ENCODE measurements at places on chromosomes 13 and 19. TPM values are rescaled to one million over a fixed set of nuclear protein-coding genes. Genes with fewer than 3 reads are reported as not detected.
A peak's percentile ranks its signal among the peaks of the same experiment; 100 is the strongest.

RYR1 gene
- total RNA-seq = 0.03 TPM

DNA sequence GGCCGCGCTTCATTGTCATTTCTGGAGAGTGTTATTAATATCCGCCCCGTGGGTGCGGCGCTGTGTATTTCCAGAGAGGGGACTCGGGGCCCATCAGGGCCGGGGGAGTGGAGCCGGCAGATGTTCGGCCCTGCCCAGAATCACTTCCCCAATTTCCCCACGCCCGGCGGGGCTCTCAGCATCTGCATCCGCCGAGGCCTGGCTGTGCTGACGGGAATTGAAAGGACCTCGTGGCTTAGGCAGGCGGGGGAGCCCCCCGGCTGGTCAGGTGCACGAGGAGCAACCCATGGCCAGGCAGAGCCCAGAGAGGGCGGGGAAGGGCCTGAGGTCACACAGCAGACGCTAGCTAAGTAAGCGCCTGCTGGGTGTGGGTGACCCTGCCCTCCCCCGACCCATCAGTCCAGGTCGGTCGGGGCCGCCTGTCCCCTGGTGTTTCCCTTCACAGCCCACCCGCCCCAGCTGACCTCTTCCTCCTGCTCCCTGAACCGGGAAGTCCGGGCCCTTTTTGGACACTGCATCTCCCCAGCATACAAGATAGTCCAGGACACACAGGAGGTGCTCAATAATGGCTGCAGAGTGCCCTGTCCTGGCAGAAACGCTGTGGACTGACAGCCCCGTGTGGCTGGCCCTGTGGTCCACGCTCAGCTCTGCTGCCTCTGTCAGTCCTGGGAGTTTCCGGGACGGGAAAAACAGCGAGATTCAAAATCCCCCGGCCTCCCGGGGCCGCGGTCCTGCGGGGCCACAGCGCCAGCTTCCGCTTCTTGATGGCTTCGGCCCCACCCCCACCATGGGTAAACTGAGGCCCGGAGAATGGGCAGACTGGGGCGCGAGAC, 22.1 kb downstream of the ARID3A start:
- DNase-seq = no peak

PDX1 gene
- total RNA-seq = not detected

- no peak for DNase-seq
These were observed 32.4 kb downstream of the HPN start for GRCh38 chr19:35073941-35074340.

- no peak for DNase-seq
These were observed 93.4 kb upstream of the EDNRB start for GRCh38 chr13:78012046-78012445.

- DNase-seq = no peak
These were observed 53.3 kb downstream of the SOX21 start for GRCh38 chr13:94658926-94659597.

GRCh38 chr19:13275016-13275722, 125.0 kb downstream of the IER2 start:
- peak; percentile 45 for DNase-seq

DNA sequence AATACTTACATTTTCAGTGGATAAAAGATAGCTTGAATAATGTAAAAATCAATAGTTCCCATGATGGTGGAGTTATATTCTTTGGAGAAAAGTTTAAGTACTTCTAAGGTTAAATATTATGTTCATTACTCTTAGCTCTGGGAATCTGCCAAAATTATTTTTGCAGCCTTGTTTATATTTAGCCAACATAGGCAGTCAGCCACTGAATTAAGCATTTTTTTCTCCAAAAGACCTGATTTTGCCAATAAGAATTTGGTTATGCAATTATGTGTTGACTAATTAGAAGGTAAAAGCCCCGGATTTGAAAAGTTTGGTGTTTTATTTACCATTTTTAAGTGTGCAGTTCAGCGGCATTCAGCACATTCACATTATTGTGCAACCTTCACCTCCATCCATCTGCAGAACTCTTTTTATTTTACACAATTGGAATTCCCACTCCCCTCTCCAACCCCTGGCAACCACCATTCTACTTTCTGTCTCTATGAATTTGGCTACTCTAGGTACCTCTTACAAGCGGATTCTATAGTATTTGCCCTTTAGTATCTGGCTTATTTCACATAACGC, 90.1 kb upstream of the C1QTNF9B start:
- no peak for DNase-seq

ZNF701 gene
- total RNA-seq = 11.7 TPM

CYP4F12 gene
- 0.29 TPM for total RNA-seq

CGB5 gene
- total RNA-seq = 35.7 TPM

LRP3 gene
- total RNA-seq = 8.4 TPM

DNA sequence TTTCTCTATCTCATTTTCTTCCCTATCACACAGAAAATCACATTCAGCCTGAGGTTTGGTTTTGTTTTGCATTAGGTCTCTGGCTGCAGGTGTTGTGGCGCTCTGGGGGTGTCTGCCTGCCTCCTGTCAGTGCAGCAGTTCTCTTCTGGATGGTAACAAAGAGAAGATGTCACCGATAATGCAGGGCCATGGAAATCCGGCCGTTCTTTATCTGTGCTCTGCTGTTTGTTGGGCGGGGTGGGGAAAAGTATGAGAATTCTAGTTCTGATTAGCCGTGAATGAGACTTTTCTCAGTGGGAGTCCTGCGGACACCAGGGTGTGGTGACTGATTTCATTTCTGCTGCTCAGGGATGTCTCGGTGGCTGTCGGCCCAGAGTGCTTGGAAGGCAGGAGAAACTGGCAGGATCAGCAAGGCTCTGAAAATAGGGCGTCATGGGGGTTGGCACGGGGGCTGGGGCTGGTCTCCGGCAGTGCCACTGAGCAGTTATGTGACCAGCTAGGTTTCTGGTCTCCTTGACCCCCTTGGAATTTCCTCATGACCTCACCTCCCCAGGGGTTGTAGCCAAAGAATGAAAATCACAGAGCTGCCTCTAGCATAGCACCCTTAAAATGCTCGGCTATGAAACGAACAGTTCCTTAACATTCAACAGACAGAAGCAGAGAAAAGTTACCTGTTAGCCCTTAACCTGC, 5.0 kb downstream of the RNF113B start:
- DNase-seq = peak; percentile 41

GRCh38 chr13:106500445-106500844, 35.0 kb downstream of the EFNB2 start:
- no peak for DNase-seq

DNA sequence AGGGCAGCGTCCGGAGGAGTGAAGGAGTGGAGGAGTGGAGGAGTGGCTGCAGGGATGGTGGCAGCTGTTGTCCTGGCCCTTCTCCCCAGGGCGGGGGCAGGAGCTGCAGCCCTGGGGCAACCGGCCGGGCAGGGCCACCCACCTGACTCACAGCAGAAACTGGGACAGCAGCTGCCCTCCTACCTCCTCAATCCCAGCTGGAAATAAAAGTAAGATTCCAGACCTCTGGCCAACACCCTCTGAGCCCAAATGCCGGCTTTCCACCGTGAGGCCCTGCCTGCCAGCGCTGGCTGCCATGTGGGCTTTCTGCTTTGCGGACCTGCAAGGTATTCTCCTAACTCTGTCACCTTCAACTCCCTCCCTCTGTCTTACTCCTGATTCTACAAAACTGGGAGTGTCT, 3.3 kb upstream of the CLPP start:
- no peak for DNase-seq

KLK13 gene
- total RNA-seq = not detected

HSPB6 gene
- total RNA-seq = 0.06 TPM

DNA sequence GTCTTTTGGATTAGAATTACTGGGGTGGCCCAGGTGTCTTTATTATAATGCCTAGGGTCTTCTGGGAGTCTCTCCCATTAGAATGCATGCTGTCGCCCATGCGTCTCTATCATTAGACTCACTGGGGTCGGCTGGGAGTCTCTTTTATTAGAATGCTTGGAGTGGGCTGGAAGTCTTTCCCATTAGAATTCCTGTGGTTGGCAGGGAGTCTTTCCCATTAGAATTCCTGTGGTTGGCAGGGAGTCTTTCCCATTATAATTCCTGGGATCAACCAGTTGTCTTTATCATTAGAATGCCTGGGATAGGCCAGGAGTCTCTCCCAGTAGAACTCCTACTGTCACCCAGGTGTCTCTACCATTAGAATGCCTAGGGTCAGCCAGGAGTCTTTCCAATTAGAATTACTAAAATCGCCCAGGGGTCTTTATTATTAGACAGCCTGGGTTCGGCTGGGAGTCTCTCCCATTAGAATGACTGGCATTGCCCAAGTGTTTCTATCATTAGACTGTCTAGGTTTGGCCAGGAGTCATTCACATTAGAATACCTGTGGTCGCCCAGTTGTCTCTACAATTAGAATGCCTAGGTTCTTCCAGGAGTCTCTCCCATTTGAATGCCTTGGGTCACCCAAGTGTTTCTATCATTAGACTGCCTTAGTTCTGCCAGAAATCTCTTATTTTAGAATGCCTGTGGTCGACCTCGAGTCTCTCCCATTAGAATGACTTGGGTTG, 1558.5 kb downstream of the UQCRFS1 start:
- DNase-seq = no peak

DNA sequence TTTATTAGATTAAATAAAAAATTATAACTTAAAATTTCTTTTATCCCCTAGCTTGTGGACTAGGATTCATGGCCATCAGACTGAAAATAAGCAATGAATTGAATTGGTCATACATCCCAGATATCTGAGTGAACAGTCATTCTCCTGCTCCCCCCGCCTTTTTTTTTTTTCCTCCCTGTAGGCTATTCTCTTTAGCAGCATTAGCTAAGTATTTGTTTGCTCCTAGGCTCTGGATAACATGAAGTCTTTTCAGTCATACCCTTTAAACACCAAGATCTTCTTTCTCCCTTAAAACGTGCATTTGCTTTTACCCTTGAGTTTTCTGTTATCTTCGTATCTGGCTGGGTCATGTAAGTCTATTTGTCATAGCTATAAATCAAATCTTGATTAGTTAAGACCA, 866.7 kb upstream of the SPRY2 start:
- DNase-seq = no peak

GRCh38 chr19:35844482-35845214, 7.7 kb downstream of the NPHS1 start:
- DNase-seq = no peak

DNA sequence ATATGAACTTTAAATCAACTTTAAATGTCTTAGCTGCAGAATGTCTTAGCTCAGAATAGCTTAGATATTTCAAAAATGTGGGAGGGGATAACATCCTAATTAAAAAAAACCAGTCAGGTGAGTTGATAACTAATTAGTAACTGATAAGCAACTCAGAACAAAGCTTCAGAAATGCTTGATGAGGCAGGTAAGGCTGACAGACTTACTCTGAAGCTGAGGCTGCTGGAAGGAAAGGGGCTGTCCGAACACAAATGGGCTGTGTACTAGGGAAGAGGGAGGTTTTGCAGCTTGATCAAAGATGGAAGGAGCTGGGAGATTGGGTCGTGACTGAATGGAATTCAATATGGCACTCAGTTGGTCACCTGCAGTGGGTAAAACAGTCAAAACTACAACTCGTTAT, 91.2 kb upstream of the FBXL3 start:
- no peak for DNase-seq

- peak; percentile 98 for DNase-seq
These were observed at the start of gene USPL1 for GRCh38 chr13:30617315-30618185. Gene USPL1, plus strand, starts transcription at chr13:30617920. Its CDS starts 3,221 bp downstream, at chr13:30621141.

- no peak for DNase-seq
These were observed 782 bp upstream of the CA11 start for GRCh38 chr19:48646722-48647216.

DNA sequence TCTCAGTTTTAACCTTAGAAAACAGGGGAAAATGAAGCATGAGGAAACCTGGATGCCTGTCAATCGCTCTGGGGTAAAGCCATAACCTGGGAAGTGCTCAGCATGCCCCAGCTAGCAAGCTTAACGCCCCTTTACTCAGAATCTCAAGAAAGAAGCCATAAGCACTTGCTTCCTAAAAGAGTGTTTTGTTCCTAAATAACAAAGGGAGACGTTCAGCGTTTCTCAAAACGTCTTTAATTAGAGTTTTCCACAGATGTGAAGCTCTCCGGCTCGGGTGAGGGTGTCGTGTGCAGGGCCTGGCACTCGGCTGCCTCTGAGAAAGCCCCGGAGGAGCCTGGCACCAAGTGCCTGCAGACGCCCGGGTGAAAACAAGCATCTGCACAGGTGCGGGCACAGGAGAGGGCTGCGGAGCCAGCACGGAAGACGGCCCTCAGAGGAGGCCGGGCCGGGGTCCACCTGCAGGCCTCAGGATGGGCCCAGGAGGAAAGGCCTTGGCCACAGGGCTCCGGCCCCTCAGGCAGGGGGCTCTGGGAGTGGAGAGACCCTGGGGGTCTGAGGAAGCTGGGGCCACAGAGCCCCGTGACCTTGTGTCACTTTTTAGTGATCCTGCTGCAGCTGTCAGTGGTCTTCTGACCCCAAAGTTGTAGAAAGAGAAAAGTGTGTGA, 6.2 kb downstream of the GAS6 start:
- DNase-seq = no peak

DNA sequence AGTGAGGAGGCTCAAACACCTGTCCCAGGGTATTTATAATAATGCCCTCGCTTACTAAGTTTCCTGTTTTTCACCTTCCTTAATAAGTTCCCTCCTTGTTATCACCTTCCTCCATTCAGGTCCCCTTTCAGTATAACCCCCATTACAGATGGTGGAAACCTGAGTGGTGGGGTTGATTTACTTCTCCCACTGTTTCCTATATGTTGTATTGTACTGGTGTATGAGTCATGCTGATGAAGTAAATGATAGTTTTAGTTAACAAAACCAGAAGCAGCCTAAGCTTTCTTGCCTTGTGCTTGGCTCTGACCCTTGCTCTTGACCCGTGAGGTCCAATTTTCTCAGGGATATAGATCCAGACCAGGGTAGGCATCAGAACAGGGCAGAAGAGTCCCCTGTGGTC, 22.3 kb upstream of the TNFSF11 start:
- DNase-seq = no peak

DNA sequence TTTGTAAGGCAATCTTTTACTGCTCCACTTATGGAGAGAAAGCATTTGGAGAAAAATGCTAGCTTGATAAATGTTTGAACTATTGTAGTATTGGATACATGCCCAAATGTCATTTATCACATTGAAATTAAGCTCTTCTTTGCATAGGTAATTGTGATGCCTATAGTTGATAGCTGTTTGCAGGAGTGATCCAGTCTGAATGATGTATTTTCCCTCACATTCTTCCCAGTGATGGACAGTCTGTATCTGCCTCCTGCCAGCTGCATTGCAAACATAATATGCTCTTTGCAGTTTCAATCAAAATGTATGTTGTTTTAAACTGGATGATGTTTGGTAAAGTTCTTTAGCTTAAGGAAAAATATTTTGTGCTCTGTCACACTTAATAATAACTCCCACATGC, 89.8 kb downstream of the EDNRB start:
- DNase-seq = no peak

SIGLEC8 gene
- total RNA-seq = not detected

DNA sequence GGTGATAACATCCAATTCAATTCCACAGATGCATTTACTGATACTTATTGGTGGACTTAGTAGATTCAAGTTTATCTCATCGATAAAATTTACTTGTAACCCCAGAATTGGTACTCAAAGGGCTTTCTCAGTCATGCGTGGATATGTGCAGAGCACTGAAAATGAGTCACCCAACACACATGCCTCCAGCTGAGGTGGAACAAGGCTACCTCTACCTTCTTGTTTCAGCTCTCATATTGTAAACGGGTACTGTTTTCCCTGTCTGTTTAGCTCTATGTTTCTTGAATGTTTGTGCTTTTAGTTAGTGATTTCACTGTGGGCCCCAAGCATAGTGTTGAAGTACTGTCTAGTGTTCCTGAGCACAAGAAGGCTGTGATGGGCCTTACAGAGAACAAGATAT, 1.5 kb downstream of the LRRC63 start:
- no peak for DNase-seq
